Colonic mucosa (tissue), 4 donors: ENCODE measurements at places on chromosomes 6 and 20. TPM values are rescaled to one million over a fixed set of nuclear protein-coding genes. Genes with fewer than 3 reads are reported as not detected.

PHACTR1 gene
- 2.2 TPM for total RNA-seq

- H3K27me3 ChIP-seq, result no peaks in the 10 kb centered on the region
- H3K36me3 ChIP-seq, result no peaks in the 10 kb centered on the region
- H3K27ac ChIP-seq, result no peak overlapping the region
- H3K4me1 ChIP-seq, result no peaks in the 10 kb centered on the region
- H3K4me3 ChIP-seq, result no peak overlapping the region
- no peak for DNase-seq
Measured at GRCh38 chr6:34281702-34282334, 33.0 kb upstream of the SMIM29 start.

GRCh38 chr20:38434301-38434741 lies 807 bp downstream of the SNHG17 start:
- no peaks in the 10 kb centered on the region for H3K27me3 ChIP-seq
- peak overlapping the region; percentile 77 for H3K27ac ChIP-seq
- DNase-seq, result no peak
- H3K4me1 ChIP-seq, result peaks cover 9% of the 10 kb centered on the region
- peak overlapping the region; percentile 94 for H3K4me3 ChIP-seq
- H3K36me3 ChIP-seq, result peaks cover 3% of the 10 kb centered on the region

DNA sequence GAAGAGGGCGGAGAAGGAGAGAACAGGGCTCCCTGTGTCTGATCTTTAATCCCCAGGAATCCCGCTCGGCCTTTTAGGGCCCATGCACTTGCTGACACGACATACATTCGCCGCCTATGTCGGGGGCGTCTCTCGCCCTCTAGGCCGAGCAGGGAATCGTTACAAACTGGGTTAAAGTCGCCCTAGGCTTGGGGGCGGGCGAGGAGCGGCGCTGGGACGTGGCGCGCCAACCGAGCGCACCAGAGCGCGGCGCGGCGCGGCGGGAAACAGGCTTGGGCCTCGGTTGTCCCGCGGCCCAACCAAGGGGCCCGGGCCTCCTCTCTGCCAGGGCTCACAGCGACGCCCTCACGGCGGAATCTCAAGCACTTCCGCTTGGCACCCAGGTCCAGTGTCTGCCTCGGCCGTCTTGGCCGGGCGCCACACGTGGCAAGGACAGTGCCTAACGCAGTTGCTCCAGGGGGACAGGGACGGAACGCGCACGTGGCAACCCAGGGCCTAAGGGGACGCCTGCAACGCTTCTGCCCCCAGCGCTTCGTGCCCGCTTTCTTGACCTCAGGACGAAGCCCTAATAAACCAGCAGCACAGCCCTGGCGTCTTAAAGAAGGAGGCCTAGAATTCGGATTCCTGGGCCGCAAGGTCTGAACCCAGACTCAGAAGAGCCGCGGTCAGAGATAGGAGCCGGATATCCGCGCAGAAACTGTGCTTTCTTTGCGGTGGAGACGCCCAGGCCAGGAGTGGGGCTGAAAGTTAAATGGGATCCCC lies 71.5 kb downstream of the NCR2 start:
- no peaks in the 10 kb centered on the region for H3K36me3 ChIP-seq
- H3K27ac ChIP-seq, result no peak overlapping the region
- no peaks in the 10 kb centered on the region for H3K27me3 ChIP-seq
- no peak overlapping the region for H3K4me3 ChIP-seq

KCNG1 gene
- total RNA-seq, result 5.8 TPM

RHAG gene
- 0.54 TPM for total RNA-seq

TMEM200A gene
- total RNA-seq, result 51.4 TPM

DCDC2 gene
- 3.3 TPM for total RNA-seq

- no peaks in the 10 kb centered on the region for H3K36me3 ChIP-seq
- no peak overlapping the region for H3K4me3 ChIP-seq
- no peak overlapping the region for H3K27ac ChIP-seq
- no peaks in the 10 kb centered on the region for H3K4me1 ChIP-seq
Measured at GRCh38 chr20:20085071-20085470, 32.7 kb downstream of the CFAP61 start.

TGM2 gene
- 32.8 TPM for total RNA-seq

LAMP5 gene
- total RNA-seq, result 0.32 TPM

GRCh38 chr6:131914234-131914633 lies 36.9 kb downstream of the CCN2 start:
- H3K27me3 ChIP-seq, result no peaks in the 10 kb centered on the region
- DNase-seq, result no peak
- no peaks in the 10 kb centered on the region for H3K36me3 ChIP-seq

GRCh38 chr6:169583886-169584541 lies 117.8 kb downstream of the WDR27 start:
- no peaks in the 10 kb centered on the region for H3K36me3 ChIP-seq
- no peak overlapping the region for H3K4me3 ChIP-seq
- no peak for DNase-seq
- H3K4me1 ChIP-seq, result no peaks in the 10 kb centered on the region
- no peaks in the 10 kb centered on the region for H3K27me3 ChIP-seq
